ENCODE measurements at places on chromosomes 11 and 22.

DNA sequence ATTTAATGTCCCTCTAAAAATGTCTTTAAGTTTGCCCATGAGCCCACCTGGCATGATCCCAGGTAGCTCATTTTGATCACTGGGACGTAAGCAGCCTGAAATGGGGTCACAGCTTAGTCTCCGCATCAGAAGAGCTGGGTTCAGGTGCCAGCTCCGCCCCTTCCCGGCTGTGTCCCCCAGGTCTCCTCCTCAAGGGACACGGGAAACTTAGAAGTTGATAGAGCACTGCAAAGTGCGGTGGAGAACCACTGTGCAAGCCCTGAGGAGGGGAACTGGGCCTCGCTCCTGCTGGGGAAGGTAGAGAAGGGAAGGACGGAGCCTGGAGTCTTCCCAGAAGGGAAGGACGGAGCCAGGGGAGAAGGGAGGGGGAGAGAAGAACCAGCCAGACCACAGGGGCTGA is 7.7 kb downstream of the TOM1 start:
- no peak for DNase-seq

DNA sequence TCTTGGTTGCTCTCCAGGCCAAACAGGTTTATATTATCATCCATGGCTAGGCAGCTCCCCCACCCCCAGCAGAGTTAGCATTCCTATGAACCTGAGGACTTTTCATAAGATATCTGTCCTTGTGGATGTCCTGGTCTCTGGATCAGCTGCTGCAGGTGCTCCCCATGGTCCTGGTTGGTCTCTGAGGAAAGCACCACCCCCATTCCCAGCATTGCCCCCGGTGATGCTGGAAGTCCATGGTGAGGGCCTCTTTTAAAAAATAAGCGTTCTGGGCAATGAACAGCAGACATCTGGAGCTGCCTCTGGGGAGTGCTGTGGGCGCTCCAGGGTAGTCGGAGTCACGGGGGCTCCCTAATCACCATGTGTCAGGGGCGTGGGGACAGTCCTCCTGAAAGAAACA is 26.6 kb downstream of the DKK3 start:
- no peak for DNase-seq

DNA sequence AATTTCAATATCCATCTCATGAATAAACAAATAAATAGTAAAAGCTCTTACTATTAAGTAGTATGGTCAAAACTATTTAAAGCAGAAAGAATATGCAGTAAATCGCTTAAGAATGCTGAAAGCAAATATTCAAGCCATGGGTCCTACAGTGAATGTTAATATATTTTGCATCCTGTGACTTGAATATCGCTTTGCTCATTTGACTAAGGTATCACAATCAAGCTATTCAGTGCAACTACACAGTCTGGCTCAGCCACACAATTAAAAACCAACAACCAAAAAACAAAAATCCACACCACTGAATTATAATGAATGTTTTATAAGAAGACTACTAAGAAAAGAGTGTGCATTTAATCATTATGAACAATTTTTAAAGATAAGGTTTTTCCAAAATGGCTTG is 45.3 kb downstream of the RAB6A start:
- no peak for DNase-seq

DNA sequence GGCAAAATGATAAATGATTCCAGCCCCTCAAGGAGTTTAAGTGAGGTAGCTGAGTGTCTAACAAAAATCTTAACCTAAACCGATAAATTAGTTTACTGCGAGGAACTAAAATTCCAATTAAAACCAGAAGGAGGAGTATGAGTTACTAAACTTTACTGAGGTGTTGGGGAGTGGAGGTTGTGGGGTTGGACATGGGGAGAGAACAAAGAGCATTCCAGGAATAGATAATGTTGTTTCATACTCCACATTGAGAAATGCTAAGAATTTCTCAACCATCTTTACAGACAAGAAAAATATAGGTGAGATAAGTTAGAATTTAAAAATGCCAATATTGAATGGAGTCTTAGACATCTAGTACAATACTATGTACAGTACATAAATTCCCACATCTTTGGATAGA is 488.6 kb downstream of the METTL15 start:
- DNase-seq = no peak

DNA sequence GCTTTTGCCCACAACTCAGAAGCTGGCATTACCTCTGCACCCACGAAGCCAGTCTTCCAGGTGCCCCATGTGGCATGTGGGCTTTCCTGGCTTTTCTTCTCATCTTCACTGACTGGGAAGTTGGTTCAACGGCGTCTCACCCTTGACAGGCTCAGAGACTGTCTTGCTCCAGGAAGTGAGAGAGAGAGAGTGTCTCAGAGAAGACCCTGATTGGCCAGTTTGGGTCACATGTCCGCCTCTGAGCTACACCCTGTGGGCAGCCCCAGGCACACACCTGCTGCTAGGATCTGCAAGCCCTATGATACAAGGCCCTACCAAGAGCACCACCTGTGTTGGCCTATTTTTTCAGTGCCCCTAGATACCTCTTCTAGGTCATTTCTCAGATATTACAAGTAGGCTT is 39.0 kb downstream of the RTL6 start:
- no peak for DNase-seq

All from stimulated activated CD4-positive, alpha-beta T cell treated with anti-CD3 and anti-CD28 coated beads, Interleukin-12 subunit alpha, Interleukin-12 subunit beta, amount 100 ng/mL, for 48 hours (primary cell).